ENCODE measurements at places on chromosomes 12 and 14.

- no peak for DNase-seq
Observed at GRCh38 chr12:104974626-104975290, 11.4 kb upstream of the NOPCHAP1 start.

DNA sequence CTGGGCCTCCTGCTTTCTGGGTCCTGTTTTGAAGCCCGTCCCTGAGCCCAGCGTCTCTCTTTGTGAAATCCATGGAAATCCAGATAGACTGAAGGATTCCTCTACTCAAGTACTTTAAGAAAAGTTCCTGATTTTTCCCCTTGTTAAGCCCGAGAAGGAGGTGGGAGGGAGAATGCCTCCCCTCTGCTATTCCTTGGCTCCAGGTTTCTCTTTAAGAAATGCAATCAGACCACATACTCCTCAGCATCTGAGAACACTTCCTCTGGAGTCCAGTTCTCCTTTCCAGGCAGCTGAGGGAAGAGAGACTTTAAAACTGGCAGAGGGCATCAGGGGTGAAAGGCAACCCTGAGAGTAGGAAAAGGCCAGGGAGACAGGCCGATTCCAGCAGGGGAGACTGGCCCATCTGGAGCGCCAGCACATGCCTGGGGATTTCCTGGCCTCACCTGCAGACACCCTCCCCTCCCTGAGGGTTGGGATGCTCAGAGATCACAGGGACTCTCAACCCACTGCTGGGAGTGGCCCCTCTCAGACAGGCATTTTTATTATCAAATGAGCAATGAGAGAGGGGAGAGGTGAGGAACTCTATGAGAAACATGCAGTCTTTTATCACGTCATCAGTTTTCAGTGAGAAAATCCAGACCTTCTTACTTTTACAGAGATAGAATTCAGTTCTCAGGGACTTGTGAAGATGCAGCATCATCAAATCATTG is 2.0 kb upstream of the EMP1 start:
- no peak for DNase-seq

DNA sequence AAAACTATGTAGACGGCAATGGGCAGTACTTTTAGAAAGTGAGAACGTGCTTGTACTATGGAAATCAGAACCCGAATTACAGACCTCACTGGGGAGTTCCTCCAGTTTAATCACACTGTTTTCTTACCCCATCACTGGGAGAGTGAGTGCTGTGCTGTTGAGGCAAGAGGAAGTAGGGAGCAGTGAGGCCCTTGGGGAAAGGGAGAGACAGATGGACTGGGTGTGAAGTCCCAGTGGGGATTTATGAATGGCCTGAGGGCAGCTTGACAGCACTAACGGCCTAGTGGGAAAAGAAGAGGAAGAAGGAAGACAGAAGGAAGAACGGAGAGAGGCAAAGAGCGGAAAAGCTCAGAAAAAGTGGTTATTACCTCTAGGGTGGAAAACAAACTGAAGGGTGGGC is 5.7 kb downstream of the MCRS1 start:
- DNase-seq = no peak

- no peak for DNase-seq
Observed at GRCh38 chr12:107990325-107990724, 138.8 kb upstream of the WSCD2 start.

DNA sequence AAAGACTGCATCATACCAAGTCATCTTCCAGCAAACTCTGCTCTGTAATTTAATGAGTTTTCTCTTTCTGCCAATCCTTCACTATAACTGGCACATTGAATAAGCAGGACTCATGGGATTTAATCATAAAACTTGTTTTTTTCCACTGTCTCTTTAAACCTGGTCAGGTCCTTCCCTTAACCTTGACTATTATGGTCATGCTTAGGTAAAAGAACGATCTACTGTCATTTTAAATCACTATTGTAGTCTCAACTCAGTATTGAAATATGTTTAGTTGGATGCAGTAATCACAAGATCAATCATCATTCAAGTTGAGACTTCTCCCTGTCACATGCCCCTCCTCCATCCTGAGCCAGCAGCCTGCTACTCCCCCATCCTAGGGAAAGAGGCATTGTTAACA is 56.1 kb downstream of the SLC35F4 start:
- no peak for DNase-seq

DNA sequence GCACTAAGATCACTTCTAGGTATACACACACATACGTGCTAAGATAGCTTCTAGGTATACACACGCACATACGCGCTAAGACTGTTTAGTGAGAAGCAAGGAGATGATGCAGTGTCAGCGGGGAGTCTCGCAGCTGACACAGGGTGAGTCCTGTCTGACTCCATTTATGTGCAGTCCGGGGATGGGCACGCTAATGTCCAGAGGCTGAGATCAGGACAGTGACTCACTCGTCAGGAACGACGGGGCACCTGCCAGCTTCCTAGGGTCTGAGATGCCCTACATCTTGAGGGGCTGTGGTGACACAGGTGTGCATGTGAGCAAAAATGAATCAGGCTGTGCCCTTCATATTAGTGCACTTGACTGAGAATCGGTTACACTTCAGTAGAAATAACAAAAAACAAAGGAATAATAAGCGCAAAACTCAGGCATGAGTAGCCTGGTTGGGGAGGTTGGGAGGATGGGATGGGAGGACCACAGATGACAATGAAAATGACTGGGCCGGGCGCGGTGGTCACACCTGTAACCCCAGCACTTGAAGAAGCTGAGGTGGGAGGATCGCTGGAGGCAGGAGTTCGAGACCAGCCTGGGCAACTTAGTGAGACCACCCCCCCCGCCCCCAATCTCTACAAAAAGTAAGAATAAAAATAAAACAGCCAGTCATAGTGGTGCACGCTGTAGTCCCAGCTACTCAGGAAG is 29.1 kb upstream of the ULK1 start:
- DNase-seq = no peak

DNA sequence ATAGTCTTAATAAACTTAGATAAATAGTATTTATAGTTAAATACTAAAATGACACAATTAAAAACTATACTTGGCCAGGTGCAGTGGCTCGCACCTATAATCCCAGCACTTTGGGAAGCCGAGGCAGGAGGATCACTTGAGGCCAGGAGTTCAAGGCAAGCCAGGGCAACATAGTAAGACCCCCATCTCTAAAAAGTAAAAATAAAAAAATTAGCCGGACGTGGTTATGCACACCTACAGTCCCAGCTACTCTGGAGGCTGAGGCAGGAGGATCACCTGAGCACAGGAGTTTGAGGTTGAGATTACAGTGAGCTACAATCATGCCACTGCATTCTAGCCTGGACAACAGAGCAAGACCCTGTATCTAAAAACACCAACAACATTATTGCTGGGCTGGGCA is 16.0 kb downstream of the CINP start:
- no peak for DNase-seq

DNA sequence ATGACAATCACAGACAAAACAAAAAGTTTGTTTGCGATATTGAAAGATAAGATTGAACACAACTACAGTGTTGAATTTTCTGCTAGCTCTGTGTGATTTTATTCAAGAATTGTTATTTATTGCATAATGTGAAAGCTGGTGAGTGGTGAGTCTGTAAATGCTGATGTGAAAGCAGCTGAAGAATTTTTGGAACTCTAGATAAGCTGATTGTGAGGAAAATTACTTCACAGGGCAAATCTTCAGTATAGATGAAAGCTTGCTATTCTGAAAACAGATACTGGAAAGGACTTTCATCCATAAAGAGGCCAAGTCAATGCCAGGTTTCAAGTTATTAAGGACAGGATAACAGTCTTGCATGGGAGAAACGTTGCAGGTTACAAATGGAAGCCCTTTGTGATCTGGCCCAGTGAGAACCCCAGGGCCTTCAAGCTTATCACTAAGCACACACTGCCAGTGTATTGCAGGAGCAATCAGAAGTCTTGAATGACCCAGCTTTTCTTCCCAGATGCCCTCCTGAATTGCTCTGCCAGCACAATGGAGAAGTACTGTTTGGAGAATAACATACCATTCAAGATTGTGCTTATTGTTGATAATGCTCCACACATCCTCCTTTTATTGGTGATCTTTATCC is 153.7 kb downstream of the PCNX1 start:
- DNase-seq = no peak

- no peak for DNase-seq
Observed at GRCh38 chr12:94172031-94172430, 23.7 kb downstream of the PLXNC1 start.

DNA sequence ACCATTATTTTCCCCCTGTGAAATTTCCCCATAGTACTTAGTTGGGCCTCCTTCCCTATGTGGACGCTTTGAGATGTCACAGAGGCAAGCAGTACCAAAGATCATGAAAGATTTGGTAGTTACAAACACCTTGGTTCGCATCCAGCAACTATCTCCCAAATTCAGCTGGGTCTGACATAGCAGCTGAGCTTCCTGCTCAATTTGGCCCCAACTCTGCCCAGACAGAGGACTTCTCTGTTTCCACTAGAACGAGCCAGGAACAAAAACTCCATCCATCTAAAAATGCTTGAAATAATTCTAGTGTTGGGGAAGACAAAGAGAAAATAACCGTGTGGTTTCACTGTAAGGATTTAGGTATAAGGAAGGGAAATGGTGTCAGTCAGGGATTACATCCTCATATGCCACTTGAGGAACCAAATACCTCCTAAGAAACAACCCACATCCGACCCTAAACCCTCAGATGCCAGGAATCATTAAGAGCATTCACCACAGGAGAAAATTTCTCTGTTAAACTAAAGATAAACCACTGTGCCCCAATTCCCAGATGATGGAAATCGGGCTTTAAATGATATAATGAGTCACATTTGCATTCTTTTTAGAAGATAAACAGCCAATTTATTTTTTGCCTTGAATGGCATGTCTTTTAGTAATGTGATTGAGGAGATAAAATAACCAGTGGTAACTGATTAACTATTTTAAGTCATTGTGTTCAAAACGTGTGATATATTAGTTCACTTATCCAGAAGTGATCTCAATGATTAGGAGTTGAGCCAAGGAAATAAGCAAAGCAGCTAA is 103.7 kb upstream of the IFNG-AS1 start:
- no peak for DNase-seq

- DNase-seq = no peak
Observed at GRCh38 chr12:92070864-92071445, 74.7 kb downstream of the BTG1 start.

- DNase-seq = no peak
Observed at GRCh38 chr14:61296151-61296550, 15.0 kb upstream of the TMEM30B start.

DNA sequence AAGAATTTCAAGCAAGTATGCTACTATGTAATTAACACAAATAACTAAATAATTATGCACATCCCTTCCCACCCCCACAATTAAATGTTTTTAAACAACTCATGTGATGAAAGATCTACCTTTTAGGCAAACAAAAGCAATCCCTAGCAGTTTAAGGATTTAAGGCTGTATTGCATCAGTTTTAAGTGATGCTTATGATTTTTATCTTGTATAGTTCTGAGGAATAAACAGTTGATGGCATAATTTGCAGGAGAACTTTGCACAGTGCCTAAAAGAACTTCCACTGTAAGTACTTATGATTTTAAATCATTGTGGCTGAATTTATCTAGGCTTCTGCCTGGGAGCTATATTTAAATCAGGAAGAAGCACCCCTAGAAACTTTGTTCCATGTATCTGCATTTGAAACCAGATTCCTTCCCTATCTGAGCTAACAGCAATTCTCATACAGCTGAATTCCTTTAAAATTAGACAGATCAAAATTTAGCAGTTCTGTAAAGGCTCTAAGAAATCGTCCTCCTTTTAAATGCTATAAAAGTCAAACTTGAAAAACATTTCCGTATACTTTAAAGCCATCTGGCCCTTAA is 388.6 kb downstream of the BCAT1 start:
- no peak for DNase-seq

- no peak for DNase-seq
Observed at GRCh38 chr12:54624315-54625279, 10.1 kb downstream of the LACRT start.

GRCh38 chr12:96399120-96399918 is 920 bp downstream of the CDK17 start:
- peak; percentile 78 for DNase-seq

DNA sequence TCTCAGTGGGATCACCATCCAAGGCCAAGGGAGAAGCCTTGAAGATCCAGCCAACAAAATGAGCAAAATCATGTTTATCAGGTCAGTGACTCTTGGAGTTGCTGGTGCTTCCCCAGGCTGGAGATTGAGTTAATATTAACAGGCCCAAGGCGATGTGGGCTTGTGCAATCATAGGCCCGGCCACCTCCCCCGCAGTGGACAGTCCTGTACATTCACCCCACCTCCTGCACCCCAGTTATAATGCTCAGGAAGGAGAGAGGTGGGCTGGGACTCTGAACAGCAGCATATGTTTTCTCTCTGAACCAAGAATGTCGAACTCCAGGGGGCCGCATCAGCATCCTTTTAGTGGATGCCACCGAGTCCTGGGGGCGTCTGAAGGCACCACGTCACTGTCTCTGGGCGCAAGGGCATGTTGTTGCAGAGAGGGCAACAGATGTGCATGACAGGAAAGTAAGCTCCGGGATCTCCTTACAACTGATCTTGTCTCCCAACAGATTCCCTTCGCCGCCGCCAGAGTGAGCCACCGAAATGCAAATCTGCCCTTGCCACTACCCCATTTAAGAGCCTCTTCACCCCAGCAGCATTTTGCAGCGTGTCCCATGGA is 32.2 kb upstream of the SERPINA6 start:
- no peak for DNase-seq

DNA sequence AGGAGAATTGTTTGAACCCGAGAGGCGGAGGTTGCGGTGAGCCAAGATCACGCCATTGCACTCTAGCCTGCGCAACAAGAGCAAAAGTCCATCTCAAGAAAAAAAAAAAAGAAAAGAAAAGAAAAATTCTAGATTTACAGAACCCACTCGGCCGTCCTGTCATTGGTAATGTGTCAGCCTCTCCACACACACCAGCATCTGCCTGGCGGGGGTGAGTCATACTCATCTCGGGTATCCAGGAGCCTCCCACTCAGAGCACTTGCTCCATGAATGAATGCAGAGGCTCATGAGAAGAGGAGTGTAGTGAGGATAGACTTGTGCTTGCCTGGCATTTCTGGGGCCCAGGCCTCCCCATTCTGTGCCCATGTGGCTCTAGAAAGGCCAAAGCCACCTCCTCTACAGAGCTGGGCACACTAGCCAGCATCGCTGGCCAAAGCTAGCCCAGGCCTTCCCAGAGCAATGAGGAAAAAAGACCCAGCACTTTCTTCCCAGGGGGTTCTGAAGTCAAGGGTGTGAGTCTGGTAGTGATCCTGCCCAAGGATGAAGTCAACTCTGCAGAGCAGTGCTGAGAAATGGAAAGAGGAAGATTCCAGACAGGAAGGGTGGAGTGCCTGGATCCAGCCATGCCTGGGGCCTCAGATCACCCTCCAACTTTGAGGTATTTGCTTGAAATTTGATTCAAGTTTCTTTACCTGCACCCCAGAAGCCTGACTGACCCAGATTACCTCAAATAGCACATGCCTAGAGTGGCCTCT is 31.2 kb upstream of the KLC1 start:
- DNase-seq = no peak
